ENCODE measurements at places on chromosomes 3 and 15. TPM values are rescaled to one million over a fixed set of nuclear protein-coding genes. Genes with fewer than 3 reads are reported as not detected.

DNA sequence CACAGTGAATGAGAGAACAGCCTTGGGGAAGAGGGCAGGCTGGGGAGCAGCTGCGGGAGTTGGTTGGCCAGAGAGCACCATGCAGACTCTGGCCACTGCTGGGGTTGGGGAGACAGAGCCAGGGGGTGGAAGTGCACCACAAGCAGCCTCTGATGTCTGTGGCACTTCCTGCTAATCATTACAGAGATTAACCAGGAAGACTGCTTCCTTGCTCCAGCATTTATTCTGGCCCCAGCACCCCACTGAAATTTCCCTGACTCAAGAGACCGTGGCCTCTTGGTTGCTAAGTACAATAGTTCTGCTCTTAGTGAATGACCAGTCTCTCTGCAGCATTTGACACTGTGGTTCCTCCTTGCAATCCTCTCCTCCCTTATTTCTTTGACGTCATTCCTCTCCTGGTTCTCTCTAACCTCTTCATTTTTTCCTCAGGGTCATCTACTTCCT, 266.2 kb upstream of the ROPN1 start:
- no peak for DNase-seq

- peak; percentile 61 for DNase-seq
Measured at GRCh38 chr15:78838489-78838888, 27.2 kb upstream of the ADAMTS7 start.

DNA sequence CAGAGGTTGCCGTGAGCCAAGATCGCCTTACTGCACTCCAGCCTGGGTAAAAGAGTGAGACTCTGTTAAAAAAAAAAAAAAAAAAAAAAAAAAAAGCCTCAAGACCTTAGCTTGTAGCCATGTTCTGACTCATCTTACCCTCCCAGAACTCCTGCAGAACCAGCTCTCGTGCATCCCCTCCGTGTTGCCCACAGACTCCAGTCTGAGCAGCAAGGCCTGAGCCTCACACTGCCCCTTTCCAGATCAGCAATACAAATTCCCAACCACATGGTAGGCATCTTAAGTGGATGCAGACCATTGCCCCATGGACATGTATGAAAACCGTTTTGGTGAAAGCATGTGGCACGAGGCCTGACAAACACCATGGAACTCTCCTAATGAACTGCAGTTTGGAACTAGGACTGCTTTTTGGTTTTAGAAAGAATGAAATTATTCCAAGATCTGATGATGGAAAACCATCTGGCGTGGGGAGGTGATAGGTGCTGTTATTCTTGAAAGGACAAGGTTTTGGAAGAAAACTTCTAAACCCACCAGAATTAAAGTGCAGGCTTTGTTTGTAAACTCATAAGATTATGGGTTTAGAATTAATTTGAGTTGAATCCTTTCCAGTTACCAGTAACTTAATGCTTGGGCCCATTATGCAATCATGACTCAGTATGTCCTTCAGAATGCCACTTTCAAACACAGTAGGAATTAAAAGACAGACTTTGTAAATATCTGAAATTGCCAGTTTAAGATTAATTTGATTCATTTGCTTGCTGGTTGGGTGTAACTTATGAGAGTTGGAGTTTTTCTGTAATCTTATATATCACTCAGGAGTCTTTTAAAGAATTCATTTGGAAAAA, 163.7 kb upstream of the LRTM1 start:
- DNase-seq = no peak

- DNase-seq = no peak
Measured at GRCh38 chr3:12965999-12966846, 107.0 kb downstream of the IQSEC1 start.

- peak; percentile 30 for DNase-seq
Measured at GRCh38 chr3:71237672-71238071, 345.9 kb downstream of the FOXP1 start.

DNA sequence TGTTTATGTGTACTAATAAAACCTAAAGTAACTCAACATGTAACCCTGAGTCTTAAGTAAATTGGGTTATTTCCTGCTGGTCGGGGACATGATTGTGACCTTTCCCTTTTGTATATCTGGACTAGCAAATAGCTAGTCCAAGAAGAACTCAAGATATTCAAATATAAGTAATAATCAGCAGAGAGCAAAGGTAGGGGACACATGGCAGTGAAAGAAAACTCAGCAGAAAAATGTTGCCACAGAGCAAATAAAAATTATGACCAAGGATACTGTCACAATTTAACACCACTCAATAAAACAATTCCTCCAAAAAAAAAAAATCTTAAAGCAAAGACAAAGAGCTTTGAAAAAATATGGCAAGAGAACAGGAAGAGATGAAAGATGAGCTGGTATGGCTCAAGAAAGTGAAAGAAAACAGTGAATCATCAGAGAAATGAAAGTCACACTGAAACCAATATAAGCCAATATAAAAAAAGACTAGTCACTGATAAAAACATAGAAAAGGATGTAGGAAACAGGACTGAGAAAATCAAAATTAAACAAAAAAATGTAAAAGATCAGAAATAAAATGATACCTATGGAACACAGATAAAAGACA, 43.4 kb downstream of the HLTF start:
- no peak for DNase-seq

DNA sequence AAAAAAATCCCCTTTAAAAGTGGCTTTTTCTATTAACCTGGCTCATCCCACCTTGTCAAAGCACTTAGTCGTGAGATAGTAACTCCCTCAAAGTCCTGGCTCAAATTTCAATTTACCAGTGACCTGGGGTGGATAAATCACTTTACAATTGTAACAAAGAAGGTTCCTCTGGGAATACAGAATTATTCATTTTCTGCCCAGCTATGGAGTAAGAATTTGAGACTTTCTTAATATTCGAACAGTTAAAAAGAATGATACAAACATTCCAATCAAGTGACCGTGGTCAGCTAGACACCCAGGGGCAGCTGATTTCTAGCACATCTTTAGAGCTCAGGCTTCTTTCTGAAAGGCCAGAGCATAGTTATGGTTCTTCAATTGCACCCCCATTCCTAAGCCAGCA, 291.0 kb upstream of the TGFBR2 start:
- no peak for DNase-seq

DNA sequence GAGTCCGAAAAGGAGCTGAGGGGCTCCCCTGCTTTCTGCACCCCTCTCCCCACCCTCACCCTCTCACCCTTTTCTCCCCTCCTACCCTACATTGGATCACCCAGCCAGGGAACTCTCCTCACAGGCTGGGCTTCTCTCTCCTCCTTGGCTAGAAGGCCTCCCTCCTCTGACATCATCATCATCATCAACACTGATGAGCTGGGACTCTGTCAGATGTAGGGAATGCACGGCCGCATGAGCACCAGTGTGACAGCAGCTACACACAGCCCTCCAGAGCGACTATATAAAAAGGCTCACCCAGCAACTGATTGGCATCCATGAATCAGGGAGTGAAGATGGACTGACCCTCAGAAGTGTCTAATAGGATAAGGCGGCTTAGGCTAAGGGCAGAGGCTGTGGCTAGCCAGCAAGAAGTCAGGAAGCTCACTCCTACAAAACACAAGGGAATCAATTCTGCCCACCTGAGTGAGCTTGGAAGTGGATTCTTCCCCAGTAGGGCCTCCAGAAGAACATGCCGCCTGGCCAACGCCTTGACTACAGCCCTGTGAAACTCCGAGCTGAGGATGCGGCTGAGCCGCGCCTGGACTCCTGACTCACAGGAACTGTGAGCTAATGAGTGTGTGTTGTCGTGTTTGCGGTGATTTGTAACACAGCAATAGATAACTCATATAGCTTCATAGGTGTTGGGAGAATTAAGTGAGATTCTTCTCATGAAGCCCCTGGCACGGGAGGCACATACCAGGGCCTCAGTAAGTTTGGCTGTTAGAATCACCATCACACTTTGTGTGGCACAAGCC, 147.6 kb downstream of the FAM43A start:
- no peak for DNase-seq

- no peak for DNase-seq
Measured at GRCh38 chr3:30455840-30456239, 150.6 kb upstream of the TGFBR2 start.

GRCh38 chr3:41833628-41834027, 128.3 kb downstream of the ULK4 start:
- no peak for DNase-seq

DNA sequence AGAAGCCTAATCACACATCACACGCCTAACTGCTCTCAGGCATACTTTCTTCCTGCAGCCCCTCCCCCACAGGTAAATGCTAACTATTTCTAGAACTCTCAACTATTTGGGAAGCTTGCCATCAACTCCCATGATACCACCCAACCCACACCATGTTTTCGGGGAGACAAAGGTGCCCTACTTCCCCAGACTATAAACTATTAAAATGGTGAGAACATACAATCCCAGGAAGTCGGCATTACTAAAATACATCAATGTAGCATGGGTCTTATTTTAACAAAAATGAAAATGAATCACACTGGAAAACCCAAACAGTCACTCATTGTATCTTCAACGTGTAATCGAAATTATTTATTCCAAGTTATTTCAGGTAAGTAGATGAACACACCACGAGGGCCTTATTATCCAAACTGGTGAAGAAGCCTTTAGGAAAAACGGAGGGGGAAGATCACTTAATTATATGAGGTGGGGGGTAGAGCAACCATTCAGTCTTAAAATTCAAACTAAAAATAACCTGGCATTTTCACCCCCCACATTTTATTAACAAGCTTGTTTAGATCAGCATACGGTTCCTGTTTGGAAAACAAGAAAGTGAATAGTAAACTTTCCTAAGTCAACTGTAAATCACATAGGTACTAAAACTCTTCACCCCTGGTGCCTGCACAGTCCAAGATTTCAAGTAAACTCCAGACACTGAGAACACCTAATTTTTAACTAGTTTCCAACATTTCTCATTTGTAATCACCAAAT, 1.9 kb downstream of the TBL1XR1 start:
- DNase-seq = peak; percentile 81

DNA sequence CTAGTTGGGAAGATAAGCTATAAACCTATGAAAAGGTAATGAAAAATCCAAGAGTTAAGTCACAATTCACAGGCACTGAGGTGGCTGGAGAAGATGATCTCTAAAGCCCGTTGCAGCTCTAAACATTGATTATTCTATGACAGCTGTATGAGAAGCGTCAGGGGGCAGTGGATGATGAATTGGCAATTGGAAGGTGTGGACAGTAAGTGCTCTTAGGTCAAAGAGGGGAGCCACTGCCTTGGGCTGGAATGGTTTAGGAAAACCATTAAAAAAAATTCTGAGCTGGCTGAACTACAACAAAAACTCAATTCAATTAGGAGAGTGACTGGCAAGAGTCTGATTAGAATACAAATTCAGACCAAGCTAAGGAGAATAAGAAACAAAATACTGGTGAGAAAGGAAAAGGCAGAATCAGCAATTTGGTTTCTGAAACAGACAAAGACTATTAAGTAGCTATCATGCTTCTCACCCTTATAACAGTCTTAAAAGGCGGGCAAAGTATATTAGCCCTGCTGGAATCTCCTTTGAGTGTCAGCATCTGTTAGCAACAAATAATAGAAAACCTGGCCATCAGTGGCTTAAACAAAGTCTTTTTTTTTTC, 8.8 kb upstream of the NMD3 start:
- no peak for DNase-seq

GRCh38 chr3:124142389-124142970, 150.6 kb upstream of the ROPN1 start:
- no peak for DNase-seq

DNA sequence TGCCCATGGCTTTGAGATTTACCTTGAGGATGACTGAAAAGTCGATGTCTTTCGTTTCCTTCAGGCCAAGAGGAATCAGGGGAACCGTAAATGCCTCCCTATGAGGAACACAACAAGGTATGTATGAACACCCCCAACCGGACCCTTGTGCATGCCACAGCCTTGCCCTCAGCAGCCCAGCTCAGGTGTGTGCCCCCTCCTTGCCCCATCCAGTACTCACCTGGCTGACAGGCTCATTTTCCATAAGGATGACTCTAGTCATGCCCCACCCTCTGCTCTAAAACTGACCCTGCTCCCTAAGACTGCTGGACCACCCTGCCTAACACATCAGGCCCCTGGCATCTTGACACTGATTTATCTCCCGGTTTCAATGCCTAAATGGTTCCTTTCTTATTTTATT, 270.0 kb downstream of the GOLGA6L6 start:
- no peak for DNase-seq

GRCh38 chr3:54433846-54434245, 311.5 kb downstream of the CACNA2D3 start:
- no peak for DNase-seq

DNA sequence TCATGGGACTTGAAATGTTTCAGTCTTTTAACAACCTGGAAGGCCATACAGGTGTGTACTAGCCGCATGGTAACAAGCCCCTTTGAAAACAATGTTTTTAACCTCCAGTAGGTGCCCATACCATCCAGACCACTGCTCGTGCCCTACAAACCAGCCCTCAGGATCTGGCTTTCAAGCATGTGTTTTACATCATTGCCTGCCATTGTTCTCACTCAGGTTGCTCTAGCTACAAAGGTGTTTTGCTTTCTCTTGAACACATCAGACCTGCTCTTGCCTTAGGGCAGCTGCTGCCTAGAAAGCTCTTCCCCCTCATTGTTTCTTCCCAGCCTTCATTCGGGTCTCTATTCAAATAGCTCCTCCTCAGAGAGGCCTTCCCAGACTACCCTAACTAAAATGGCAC, 32.3 kb upstream of the MAP3K13 start:
- DNase-seq = no peak

DNA sequence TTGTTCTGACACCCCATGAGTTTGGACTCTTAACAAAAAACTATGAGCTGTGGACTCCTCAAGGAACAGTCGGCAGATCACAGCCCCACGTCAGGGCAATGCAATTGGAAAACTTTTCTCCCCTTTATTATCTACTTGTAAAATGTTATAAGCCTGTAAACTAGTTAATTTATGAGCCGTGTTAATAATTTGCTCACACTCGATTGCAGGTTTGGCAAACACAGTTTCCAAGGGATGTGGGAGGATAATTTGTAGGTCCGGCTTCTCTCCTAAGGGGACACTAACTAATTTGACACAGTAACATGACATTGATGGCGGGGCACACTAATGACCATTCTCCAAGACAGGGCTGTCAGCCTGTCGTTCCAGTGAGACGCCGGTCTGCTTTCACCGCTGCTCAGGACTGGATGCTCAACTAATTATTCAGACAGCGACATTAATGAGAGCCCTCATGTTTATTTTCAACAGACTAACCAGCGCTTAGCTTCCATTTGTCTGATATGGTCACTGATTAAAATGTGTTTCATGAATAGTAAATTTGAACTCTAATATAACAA, 222.1 kb downstream of the FOXP1 start:
- no peak for DNase-seq

The SERPINI2 gene
- total RNA-seq = 2.2 TPM

The PAQR9 gene
- total RNA-seq = not detected

The RRP9 gene
- 9.3 TPM for total RNA-seq

The VWA5B2 gene
- total RNA-seq = not detected

The TNNC1 gene
- total RNA-seq = 352 TPM

The GOLGA6B gene
- 0.21 TPM for total RNA-seq

The HYAL3 gene
- 3.1 TPM for total RNA-seq

The C2CD4A gene
- total RNA-seq = not detected

The SUCNR1 gene
- 0.10 TPM for total RNA-seq

The ZNF501 gene
- 10.6 TPM for total RNA-seq

The ANKRD63 gene
- total RNA-seq = 2.4 TPM

The PCOLCE2 gene
- total RNA-seq = 0.62 TPM

The TIPARP gene
- total RNA-seq = 22.5 TPM
